ENCODE measurements at places on chromosomes 12 and 14.

GRCh38 chr14:69395929-69396328 lies 2.2 kb downstream of the ERH start:
- H3K4me1 ChIP-seq, result peaks cover 29% of the 10 kb centered on the region
- DNase-seq, result no peak

GRCh38 chr14:34994668-34995067 lies 11.9 kb downstream of the SRP54 start:
- H3K4me1 ChIP-seq, result no peaks in the 10 kb centered on the region
- no peak overlapping the region for H3K4me3 ChIP-seq
- H3K36me3 ChIP-seq, result no peaks in the 10 kb centered on the region

- no peak overlapping the region for H3K4me3 ChIP-seq
- H3K4me1 ChIP-seq, result no peaks in the 10 kb centered on the region
- no peaks in the 10 kb centered on the region for H3K36me3 ChIP-seq
- no peak for DNase-seq
Observed at GRCh38 chr12:31368666-31369361, 42.9 kb upstream of the SINHCAF start.

- peak overlapping the region; percentile 79 for H3K27ac ChIP-seq
- no peak overlapping the region for H3K4me3 ChIP-seq
- no peaks in the 10 kb centered on the region for H3K36me3 ChIP-seq
- H3K27me3 ChIP-seq, result no peaks in the 10 kb centered on the region
Observed at GRCh38 chr12:80186727-80187217, 87.4 kb downstream of the OTOGL start.

Measured in tibial nerve (tissue), 4 donors.